ENCODE measurements at places on chromosomes 12 and 14.

DNA sequence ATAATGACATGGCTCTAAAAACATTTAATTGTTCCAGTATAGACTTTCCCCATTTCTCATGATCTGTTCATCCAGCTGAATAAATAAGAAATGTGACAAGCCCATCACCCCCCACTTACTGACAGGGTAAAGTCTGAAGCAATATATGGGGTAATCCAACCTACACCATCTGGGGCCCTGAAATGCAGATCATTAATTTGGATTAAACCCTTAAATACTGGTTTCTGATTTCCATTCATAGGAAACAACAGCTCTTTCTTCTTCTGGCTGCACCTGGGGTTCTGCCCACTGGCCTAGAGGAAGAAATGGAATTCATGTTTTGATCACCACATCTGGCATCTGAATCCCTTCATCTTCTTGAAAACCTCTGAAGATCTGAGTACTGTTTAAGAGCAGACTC, 39.3 kb upstream of the ACSM4 start:
- DNase-seq: no peak

DNA sequence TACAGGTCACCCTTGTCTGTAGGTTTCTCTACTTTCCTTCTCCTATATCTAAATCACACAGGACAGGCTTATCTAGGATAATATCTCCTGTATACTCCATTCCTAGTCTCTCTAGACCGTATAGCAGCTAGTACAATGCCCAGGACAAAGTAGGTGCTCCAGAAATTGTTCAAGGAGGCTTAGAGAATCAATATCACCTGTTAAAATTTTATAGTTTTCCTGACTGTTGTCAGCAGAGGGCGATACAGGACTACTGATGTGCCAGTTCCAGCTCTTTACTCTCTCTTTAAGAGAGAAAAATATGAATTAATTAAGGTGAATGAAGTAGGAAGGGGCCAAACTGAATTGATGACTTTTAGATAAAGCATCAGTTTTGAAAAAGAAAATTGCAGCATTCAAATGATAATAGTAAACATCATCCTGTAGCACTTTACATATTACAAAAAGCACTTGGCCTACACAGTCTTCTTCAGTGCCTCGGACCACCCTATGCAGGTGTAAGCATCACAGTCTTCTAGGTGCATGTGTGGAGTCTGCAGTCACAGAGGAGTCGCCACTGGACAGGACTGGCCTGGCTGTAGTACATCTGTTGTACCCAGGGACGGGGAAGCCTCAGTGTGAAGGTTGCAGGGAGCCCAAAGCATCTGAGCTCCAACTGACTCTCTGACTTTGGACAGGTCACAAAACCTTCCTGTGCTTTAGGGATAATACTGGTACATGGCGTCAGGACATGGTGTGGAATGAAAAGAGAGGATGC, 61.9 kb upstream of the MAX start:
- peak; percentile 74 for DNase-seq

DNA sequence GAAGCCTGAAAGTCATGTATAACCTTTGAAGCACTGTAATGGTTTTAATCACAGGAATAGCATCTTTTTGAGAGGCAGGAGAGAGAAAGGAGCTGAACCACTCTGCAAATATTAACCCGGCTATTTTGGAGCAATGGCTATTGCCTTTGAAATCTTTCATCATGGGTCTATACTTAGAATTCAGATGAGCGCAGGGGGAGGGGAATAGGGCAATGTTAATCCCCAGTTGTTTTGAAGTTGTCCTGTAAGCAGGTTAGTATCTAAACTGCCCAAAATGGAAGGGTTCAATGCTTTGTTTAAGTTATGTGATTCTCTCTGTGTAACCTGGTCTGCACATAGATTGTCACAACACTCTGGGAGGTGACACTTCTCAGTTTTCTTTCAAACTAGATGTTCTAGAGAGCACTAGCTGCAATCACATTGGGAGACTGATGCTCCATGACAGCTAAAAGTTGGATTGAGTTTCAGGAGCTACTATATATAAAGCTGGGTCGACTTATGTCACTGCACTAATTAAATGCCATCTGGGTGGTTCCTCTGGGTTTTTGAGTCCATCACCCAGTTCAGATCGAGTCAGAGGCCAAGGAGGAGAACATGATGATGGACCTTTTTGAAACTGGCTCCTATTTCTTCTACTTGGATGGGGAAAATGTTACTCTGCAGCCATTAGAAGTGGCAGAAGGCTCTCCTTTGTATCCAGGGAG, at the start of gene MYF6:
MYF6 (plus strand) TSS at position 509 of the 704 bp plus-strand sequence; CDS start at position 595, 86 bp downstream.
- peak; percentile 72 for DNase-seq

GRCh38 chr12:127970491-127970890, 296.5 kb upstream of the TMEM132C start:
- peak; percentile 15 for DNase-seq

DNA sequence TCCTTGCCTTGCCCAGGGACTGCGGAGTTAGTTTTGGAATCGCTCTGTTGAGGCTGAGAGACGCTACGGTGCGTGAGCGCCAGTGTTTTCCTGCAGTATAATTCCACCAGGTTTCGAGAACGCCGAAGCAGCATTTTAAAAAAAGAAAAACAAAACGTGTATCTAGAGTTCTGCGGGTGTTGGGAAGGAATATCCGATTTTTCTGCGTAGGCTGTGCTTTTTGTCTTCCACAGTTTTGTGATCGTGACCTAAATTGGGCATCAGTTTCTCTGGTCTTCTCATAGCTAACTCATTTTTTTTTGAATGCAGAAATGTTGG, 778 bp downstream of the DNM1L start:
- no peak for DNase-seq

GRCh38 chr12:54571193-54572188, 17.0 kb downstream of the PPP1R1A start:
- DNase-seq: peak; percentile 53

- DNase-seq: no peak
Measured at GRCh38 chr12:89156340-89156739, 196.0 kb downstream of the DUSP6 start.

DNA sequence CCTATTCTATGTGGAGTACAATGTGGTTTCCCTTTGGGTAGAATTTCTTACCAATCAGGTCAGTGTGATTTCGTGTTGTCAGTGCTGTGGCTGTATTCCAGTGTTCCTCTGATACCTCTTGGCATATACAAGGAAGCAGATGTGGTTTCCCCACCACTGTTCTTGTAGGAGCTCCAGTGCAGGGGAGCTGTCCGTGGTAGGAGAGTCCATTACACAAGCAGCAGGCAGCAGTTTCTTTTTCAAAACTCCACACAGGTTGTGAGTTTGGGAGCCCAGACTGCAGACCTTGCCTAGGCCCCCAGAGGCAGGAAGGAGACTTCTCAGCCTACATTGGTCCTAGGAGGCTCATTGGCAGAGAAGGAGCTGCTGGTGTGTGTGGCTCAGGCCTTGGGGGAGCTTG, 452.8 kb downstream of the AACS start:
- DNase-seq: peak; percentile 65

DNA sequence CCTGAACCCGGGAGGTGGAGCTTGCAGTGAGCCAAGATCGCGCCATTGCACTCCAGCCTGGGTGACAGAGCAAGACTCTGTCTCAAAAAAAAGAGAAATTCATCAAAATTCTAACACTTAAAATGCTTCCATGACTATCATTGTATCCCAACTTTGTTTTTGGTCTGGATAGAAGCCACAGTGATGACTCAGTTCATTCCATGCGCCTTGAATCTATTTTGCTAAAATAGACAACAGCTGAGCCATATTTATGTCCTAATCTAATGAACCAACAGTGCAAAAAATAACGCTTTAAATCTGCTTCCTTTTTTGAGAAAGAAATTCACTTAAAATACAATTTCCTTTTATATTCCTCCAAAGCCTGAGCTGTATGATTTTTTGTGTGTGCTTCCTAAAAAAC, 23.2 kb upstream of the BICD1 start:
- DNase-seq: no peak

DNA sequence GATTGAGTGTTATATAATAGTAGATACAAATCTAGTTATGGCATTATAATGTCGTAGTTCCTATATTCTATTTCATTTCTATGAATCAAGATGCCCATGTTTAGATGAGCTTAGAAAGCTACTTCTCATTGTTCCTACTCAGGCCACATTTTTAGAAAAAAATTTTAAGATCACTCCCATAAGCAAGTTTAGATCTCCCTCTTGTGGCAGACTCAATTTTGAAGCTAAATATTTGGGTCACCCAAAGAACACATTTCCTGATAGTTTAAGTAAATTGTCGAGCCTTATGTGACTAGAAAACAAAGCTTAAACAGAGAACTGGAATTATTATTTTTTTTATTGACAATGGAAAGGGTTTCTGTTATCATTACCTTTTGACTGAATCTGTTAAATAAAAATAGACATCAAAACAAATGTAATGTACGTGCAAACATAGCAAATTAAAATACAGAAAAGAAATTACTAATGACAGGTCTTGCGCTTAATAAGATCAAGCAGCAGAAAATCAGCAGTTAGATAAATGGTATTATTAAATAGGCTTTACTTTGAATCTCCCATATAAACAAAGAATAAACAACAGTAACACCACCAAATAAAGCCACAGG, 180.2 kb downstream of the ACSS3 start:
- DNase-seq: peak; percentile 75

DNA sequence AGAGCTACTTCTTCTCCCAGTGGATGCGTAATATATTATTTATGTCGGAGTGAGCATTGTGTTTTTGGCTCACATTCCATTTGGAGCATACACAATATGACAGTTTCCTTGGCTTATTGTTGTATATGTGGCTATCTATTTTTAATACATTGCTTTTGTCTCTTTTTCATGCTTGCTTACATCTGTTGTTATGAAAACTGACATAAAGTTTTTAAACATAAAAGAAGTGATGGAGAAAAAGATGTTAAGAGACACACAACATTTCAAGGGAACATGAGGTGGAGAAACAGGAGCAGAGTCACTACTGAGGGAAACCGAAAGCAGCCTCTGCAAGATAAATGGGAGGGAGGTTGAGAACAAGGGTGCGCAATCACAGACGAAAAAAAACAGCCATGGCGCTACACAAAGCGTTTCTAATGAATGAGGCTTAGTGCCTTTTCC, 228.4 kb upstream of the NPAS3 start:
- DNase-seq: peak; percentile 37

DNA sequence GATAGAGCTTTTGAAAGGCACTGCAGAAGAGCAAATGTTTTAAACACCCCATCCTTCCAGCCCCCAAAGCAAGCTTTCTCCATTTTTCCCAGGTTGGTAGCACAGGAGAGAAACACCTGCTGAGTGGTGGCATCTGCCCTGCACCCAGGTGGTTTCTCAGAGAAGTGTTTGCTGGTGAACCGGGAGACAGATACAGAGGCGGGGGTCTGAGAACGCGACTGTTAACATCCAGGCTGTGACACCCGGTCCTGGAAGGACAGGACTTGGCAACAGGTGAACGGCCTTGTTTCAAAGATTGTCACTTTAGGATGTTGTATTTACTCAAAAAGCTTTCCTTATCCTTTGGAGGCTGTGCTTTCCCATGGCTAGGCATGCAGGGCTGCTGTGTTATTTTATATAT, 18.5 kb downstream of the MMAB start:
- no peak for DNase-seq

DNA sequence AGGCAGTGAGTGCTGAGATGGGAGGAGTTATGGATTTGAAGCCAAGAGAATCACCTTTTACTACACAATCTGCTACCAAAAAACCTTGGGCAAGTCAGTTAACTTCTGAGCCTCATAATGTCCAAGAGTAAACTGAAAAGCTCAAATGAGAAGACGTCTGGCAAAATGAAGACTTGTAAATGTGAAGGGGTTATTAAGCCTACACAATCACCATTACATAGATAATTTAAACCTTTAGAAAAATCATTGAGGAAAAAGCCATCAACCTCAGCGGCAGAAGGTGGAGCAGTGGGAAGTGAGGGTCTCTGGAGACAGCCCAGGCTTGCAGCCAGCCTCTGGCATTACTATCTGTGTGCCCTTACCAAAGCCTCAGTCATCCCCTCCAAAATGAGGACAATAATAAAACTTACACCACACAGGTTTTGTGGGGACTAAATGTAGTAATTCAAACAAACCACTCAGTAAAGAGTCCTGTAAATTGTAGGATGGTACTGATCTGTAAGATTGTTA, 50.5 kb upstream of the CCDC175 start:
- no peak for DNase-seq

GRCh38 chr14:105419195-105420091, at the start of gene MTA1:
Gene MTA1, plus strand, starts transcription at chr14:105419827. Its CDS starts 209 bp downstream, at chr14:105420036.
- peak; percentile 67 for DNase-seq

- DNase-seq: no peak
Measured at GRCh38 chr12:47570151-47570550, 135.7 kb downstream of the RPAP3 start.

- peak; percentile 19 for DNase-seq
Measured at GRCh38 chr14:45526715-45527549, 273.9 kb upstream of the MIS18BP1 start.

- DNase-seq: peak; percentile 80
Measured at GRCh38 chr12:685388-685787, 22.1 kb upstream of the NINJ2 start.

- DNase-seq: no peak
Measured at GRCh38 chr12:123483602-123484248, 25.8 kb downstream of the SNRNP35 start.

DNA sequence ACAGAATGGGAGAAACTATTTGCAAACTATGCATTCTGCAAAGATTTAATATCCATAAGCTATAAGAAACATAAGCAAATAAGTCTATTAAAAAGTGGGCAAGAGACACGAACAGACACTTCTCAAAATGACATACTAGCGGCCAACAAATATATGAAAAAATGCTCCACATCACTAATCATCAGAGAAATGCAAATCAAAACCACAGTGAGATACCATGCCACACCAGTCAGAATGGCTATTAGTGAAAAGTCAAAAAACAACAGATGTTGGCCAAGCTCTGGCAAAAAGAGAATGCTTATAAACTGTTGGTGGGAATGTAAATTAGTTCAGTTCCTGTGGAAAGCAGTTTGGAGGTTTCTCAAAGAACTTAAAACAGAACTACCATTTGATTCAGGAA, 121.3 kb downstream of the KCNMB4 start:
- no peak for DNase-seq

GRCh38 chr12:57134949-57135348, 6.7 kb downstream of the LRP1 start:
- DNase-seq: no peak

- no peak for DNase-seq
Measured at GRCh38 chr12:29616664-29617406, 119.3 kb upstream of the OVCH1 start.

DNA sequence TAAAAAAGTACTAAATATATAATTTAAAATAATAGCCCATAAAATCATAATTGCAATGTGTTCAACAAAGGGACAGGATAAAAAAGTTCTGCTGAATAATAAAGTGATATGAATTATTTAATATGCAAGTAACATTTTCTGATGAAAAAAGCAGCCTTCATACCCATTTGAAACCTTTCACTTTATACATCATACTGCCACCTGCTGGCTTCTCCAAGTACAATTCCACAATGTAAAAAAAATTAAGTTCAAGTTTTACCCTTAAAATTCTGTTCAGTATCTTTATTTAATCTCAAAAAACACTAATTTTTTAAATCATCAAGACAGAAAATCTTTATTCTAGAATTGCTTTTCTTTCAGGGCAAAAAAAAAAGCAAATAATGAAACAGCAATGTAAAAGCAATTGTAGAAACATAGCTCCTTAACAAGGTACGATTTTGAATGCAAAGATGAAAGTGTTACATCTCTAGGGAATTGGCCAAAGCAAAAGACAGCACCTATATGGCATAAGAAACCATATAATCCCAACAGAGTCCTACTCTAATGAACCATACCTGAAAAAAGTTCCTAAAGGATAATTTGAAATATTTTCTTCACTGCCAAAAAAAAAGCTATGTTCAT, 15.0 kb downstream of the MDM1 start:
- peak; percentile 83 for DNase-seq

GRCh38 chr12:12099102-12099501, 28.4 kb downstream of the BCL2L14 start:
- DNase-seq: no peak

- peak; percentile 82 for DNase-seq
Measured at GRCh38 chr12:120971299-120972180, 6.8 kb upstream of the HNF1A start.

All from tongue (tissue), 3 donors.